AG09309 (cell line): ENCODE measurements at places on chromosomes 7 and 10.

GRCh38 chr7:25408876-25409275 is 180.6 kb upstream of the NPVF start:
- DNase-seq, result no peak

DNA sequence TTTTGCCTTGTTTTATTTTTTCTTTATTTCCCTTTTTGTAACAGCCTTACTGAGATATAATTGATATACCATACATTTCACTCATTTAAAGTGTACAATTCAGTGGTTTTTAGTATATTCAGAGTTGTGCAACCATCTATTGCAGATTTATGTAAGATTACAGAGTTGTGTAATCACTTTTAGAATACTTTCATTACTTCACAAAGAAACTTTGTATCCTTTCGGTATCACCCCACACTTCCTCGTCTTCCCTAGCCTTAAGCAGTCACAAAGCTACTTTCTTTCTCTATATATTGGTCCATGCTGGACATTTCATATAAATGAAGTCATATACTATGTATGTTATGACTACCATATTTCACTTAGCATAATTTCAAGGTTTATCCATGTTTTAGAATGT is 74.6 kb downstream of the ATRNL1 start:
- DNase-seq, result no peak

- no peak for DNase-seq
Observed at GRCh38 chr10:21264271-21264670, 261.2 kb downstream of the SKIDA1 start.

DNA sequence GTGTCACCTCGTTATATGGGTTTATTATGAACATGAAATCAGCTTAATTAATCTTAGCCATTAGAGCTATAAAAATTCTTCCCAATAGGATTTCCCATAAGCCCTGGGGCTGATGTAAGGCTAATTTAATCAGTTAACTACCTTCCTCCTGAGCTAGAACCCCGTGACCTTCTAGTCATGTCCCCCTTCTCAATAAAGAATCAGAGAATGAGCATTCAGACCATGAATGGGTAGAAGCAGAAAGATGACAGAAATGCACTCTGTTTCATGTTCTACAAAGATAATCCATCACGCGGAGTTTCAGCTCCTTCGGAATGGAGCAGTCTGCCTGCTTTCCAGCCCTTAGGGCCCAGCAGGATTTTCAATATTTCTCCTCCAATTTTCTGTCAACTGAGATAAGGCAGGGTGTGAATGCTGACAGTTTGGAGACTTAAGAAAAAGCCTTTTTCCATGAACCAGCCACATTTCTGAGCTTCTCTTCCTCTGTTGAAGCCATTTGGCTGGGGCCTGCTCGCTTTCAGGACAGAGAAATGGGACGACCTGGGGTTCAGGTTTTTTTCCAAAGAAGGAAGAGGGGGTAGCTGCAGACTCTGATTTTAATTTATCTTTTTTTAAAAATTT is 211.0 kb downstream of the NEBL start:
- no peak for DNase-seq
